Naive thymus-derived CD8-positive, alpha-beta T cell (primary cell): ENCODE measurements at places on chromosomes 16 and 17.
A peak's percentile ranks its signal among the peaks of the same experiment; 100 is the strongest.

GRCh38 chr16:74583926-74584666, 22.8 kb downstream of the GLG1 start:
- no peak for DNase-seq

GRCh38 chr16:84518804-84519341, 14.4 kb upstream of the MEAK7 start:
- peak; percentile 40 for DNase-seq

DNA sequence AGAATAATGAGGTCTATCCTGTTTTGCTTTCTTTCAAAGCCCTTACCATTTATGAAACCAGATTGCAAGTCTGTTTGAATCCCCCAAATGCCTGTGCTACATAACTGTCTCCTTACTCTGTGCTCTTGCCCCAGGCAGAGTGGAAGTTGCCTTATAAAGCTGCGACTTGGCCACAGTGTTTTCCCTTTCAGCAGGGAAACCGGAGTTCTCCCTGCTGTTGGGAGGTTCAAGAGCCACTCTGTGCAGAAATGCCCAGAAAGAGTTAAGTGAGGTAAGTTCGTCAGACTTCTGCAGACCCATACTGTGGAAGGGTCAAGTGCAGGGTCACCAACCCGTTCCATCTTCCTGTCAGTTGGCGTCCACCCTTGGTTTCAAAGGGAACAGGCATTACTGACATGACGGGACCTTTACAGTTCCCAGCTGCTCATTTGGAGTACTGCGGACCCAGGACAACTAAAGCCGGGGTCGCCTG, 508.9 kb downstream of the WWOX start:
- DNase-seq, result no peak

GRCh38 chr17:1160591-1161390, 19.0 kb downstream of the ABR start:
- no peak for DNase-seq

- peak; percentile 25 for DNase-seq
Observed at GRCh38 chr17:20116683-20117309, 107.6 kb downstream of the SPECC1 start.

DNA sequence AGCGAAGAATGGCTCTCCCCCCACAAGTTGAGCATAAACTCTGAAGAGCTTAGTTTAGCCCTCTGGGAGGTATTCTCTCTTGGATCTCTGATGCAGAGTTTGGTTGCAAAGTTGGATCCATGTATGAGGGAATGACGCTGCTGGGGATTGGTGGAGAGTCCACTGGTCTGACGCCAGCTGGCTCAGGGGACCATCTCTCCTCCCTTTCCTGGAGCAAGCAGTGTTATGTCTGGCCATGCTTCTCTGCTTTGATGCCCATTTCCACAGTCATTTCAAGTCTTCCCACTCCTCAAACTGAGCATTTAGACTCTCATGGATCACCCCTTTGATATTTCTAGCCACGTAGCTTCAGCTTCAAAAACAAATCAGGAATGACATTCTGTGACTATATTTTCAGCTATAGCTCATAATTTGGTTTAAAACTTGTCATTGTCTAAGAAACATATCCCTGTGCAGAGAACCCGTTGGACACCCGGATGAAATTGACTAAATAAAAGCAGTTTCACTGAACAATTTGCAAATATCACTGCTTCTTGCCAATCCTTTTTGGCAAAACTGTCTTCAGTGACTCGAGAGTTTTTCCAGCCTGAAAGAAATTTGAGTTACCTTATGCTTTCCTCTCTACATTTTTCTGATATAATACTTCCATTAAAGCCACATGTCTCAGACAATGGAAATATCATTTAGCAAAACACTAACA, 193.4 kb upstream of the CDH11 start:
- DNase-seq, result no peak

DNA sequence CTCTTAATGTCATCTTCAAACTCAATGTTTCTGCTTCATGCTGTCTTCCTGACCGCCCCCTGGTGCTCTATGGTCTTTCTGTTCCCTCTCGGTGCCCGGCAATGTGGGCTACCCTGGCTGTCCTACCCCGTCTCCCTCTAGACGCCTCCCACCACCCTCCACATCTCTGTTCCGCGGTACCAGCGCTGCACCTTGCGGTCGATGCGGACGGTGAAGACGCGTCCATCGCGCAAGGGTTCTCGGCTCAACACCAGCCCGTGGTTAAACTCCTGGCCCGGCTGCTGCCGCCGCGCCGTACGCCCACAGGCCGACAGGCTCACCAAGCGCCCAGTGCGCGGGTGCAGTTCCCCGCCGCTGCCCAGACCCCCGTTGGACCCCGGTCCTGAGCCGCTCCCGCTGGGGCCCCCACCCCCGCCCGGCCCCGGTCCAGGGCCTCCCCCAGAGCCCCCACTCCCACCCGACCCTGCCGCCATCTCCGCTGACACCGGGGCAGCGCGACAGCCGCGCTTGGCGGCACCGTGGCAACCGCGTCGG, at the start of gene NEURL4:
Gene NEURL4 (minus strand): TSS at position 496 of the 534 bp plus-strand sequence. CDS start 23 bp downstream, at position 473.
- DNase-seq, result no peak
